ENCODE measurements at places on chromosomes 5 and 9. TPM values are rescaled to one million over a fixed set of nuclear protein-coding genes. Genes with fewer than 3 reads are reported as not detected.
A peak's percentile ranks its signal among the peaks of the same experiment; 100 is the strongest.

The PLPP7 gene
- polyA plus RNA-seq = 2.2 TPM

The LARP1 gene
- 172 TPM for polyA plus RNA-seq

The FBLL1 gene
- 1.1 TPM for polyA plus RNA-seq

- DNase-seq = peak; percentile 68
These were observed at the start of gene PTGES for GRCh38 chr9:129752900-129753729. Gene PTGES (minus strand): TSS chr9:129753042. CDS start chr9:129753012, 30 bp downstream.

GRCh38 chr9:125337236-125337635 lies 75.6 kb downstream of the GAPVD1 start:
- DNase-seq = peak; percentile 69

GRCh38 chr9:86822006-86822801 lies 125.1 kb downstream of the GAS1 start:
- no peak for DNase-seq

DNA sequence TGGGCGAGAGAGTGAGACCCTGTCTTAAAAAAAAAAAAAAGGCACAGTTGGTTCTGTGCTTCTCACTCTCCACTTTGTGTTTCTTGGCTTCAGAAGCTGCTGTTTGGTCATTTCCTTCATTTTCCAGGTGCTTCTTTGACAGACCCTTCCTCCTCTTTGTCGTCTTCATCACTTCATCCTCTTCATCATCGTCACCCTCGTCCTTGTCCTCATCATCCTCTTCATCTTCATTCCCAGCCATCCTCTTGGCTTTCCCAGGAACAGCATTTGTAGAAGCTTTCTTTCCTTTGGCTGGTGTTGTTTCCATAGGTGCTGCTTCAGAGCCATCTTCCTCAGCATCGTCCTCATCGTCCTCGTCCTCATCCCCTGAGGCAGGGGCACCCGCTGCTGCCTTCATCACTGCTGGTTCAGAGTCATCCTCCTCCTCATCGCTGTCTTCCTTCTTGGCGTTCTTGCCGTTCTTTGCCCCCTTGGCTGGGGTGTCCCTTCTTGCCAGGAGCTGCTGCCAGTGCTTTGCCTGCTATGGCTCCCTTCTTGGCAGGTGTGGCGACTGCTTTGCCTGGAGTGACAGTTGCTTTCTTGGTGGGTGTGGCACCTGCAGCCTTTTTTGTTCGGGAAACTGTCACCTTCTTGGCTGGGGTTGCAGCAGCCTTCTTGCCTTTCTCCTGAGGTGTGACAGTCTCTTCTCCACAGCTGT lies 7.1 kb downstream of the RABL6 start:
- no peak for DNase-seq

DNA sequence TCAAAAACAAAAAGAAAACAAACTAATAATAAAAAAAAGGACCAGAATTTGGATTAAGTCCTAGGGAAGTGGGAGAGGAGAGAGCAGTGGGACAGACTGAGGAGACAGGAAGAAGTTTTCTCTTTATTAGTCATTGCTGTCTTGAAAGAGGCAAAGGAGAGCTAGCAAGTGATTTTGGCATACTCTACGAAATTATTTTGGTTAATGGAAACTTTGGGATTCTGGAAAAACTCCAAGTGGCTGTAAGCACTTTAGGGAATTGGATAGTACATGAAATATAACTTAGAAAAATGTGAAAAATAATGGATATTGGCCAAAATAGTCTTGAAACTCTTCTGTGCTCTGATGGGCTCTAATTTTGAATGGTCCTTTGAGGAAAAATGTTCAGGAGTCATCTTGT lies 1641.8 kb upstream of the WWC1 start:
- no peak for DNase-seq

GRCh38 chr9:17730899-17731298 lies 152.0 kb downstream of the SH3GL2 start:
- no peak for DNase-seq

DNA sequence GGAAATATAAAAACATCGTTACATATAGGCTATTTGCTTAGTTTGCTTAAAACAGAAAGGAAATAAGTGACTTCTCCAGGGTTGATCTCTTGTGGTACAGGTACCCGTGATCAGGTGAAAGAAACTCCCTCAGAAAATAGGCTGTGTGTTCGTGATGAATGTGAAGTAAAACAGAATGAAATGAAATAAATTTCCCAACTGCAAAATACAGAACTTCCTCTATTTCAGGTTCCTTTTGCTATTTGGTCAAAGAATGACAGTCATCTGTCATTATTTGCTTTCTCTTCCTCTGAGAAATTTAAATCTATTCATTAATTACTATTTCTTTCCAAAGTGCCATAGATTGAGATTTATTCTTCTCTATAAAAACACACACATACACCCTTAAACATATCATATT lies 408.1 kb downstream of the FAM170A start:
- DNase-seq = no peak

GRCh38 chr9:125393426-125393825 lies 131.8 kb downstream of the GAPVD1 start:
- DNase-seq = no peak

Measured in renal pelvis (tissue), 12 donors.